ENCODE measurements at places on chromosomes 3 and 15.

- no peak for DNase-seq
Measured at GRCh38 chr15:87758794-87759418, 497.6 kb downstream of the NTRK3 start.

DNA sequence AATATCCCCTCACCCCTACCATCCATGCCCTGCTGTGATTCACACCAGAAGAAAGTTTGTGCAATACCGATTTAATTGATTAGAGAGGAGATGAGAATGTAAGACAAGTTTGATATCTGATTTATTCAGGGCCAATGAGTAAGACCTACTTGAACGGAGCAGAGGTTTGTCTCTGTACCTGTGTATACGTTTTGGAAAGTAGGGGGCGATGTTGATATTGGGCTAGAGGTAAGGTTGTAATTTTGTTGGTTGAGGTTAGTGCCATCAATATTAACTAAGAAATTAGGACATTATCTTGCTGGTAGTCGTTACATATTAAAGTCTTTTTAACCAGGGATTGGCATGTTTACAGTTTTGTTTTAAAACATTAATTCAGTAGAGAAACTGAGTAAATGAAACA is 20.5 kb downstream of the EAF2 start:
- no peak for DNase-seq

- peak; percentile 61 for DNase-seq
Measured at GRCh38 chr3:38039899-38040261, 872 bp downstream of the DLEC1 start.

- no peak for DNase-seq
Measured at GRCh38 chr3:173699353-173699752, 301.8 kb downstream of the NLGN1 start.

Data from midbrain (tissue), 1 donor.